Stimulated activated CD4-positive, alpha-beta T cell treated with anti-CD3 and anti-CD28 coated beads, Interleukin-1b, Interleukin-23, amount 100 ng/mL, for 1 hour (primary cell): ENCODE measurements at places on chromosomes 5 and 9.

GRCh38 chr9:83440641-83441040 lies 97.6 kb downstream of the FRMD3 start:
- DNase-seq: no peak

GRCh38 chr5:160347448-160347847 lies 23.0 kb downstream of the C1QTNF2 start:
- DNase-seq: no peak

DNA sequence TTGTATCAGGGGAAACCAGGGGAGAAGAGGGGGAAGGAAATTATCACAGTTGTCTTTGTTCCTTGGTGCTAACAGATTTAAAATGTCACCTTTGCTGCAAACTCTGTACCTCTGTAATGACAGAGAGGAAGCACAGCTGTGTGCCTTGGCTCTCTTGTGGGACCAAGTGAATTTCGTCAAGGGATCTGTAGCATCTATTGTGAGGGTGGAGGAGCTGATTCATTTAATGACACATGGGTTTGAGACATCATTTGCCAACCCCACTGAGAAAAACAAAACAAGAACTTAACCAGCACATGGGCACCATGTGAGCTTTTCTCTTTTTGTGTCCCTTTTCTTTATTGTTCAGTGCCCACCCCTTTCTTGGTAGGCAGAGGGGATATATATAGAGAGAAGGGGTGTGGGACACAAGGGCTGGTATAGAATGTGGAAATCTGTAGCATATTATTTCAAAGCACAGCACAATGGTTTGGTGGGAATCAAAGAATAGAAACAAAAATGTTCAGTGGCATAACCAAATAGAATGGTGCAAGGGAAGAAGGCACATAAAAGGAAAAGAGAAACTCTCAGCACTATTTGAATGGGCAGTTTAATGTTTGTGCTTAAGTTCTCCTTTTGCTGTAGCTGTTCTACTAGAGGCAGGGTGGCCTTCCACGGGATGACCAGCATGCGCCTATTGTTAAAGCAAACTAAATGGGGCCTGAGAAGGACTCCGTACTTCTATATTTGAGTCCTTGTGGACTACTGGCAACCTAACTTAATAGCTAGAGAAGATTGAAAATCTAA lies 63.3 kb downstream of the LIX1 start:
- no peak for DNase-seq

GRCh38 chr5:98535901-98536300 lies 237.6 kb upstream of the RGMB start:
- no peak for DNase-seq

- DNase-seq: no peak
Observed at GRCh38 chr5:43649256-43649655, 46.3 kb downstream of the NNT start.

DNA sequence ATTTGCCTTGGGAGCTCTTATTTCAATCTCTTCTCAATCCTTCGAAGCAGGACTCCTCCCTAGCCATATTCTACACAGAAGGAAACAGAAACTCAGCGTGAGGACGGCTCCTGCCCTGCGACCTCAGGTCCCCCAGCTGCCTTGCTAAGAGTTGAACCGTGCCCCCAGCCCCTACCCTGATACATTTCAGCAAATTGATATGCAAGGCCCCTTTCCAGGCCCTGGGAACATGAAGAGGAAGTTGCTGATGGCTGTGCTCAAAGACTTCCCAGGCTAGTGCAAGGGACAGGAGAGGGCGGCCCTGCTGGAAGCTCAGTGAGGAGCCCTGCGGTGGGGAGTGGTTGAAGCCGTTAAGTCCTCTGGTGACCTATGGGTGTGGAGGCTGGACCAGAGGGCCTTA lies 41.5 kb downstream of the BOD1 start:
- no peak for DNase-seq

- no peak for DNase-seq
Observed at GRCh38 chr5:67647772-67648171, 451.2 kb upstream of the CD180 start.

DNA sequence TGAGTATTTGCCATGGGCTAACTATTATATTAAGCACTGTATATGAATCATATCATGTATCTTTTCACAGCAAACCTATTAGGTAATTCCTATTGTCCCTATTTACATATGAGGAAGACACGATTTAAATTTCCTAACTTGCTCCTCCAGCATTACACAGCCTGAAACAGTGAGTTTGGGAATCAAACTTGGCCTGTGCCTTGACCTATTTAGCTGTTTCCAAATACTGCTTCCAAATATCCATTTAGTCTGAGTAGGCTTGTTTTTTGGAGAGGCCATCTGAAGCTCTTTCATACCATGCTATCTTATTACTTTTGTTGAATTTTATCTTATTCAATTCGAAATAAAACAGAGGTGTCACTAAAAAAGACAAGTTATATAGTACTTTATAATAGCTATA lies 447.3 kb upstream of the MPDZ start:
- no peak for DNase-seq

GRCh38 chr5:52799358-52799982 lies 11.8 kb downstream of the ITGA1 start:
- DNase-seq: no peak

- no peak for DNase-seq
Observed at GRCh38 chr9:123712399-123712798, 217.5 kb downstream of the DENND1A start.

- no peak for DNase-seq
Observed at GRCh38 chr5:75337366-75338021, 474 bp downstream of the HMGCR start.

GRCh38 chr5:9927106-9927505 lies 297.0 kb upstream of the TAS2R1 start:
- DNase-seq: no peak

GRCh38 chr9:86547571-86547970 lies 193.4 kb upstream of the TUT7 start:
- DNase-seq: no peak

GRCh38 chr5:95923918-95924544 lies 37.6 kb downstream of the ELL2 start:
- no peak for DNase-seq

DNA sequence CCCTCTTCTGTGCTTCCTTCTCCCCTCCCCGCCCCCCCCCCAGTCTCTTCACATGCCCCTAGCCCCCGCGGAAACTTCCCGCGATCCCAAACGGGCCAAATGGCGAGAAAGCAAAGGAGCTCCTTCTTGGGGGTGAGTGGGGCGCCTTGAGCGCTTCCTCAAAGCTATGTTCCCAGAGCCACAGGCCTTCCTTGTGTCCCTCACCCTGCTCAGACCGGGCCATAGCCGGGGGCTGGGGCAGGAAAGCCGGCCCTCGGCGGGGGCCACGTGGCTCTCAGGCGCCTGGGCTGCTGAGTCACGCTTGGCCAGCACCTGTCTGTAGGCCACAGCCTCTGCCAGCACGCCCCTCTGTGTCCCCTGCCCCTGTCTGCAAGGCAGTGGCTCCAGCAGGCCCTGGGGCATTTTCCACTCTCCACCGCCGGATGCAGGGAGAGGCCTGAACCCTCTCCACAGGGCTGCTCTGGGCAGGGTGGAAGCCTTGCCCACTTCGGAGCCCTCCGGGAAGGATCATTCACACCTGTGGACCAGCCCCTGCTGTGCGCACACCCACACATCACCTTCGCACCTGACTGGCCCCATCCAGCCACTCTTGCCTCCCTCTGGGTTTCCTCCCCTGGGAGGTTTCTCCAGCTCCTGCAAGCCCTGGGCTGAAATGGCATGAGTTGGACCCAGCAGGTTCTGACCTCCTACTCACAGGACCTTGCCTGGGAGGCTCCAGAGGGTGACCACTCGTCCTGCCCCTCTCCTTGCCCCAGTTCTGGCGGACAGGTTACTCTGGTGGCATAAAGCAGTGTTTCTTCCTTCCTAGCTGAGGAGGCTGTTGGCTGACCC lies 1.2 kb upstream of the SQSTM1 start:
- no peak for DNase-seq

GRCh38 chr9:129714511-129715061 lies 38.3 kb downstream of the PTGES start:
- no peak for DNase-seq

GRCh38 chr5:87243161-87243844 lies 24.4 kb upstream of the RASA1 start:
- DNase-seq: no peak

- no peak for DNase-seq
Observed at GRCh38 chr5:169910393-169910792, 69.9 kb downstream of the INSYN2B start.

GRCh38 chr9:129665389-129665775 lies at the start of gene PRRX2:
TSS of gene PRRX2 (plus strand) at chr9:129665647. CDS start at chr9:129665868, 221 bp downstream.
- no peak for DNase-seq

- DNase-seq: no peak
Observed at GRCh38 chr9:81717747-81718077, 28.4 kb upstream of the TLE1 start.

DNA sequence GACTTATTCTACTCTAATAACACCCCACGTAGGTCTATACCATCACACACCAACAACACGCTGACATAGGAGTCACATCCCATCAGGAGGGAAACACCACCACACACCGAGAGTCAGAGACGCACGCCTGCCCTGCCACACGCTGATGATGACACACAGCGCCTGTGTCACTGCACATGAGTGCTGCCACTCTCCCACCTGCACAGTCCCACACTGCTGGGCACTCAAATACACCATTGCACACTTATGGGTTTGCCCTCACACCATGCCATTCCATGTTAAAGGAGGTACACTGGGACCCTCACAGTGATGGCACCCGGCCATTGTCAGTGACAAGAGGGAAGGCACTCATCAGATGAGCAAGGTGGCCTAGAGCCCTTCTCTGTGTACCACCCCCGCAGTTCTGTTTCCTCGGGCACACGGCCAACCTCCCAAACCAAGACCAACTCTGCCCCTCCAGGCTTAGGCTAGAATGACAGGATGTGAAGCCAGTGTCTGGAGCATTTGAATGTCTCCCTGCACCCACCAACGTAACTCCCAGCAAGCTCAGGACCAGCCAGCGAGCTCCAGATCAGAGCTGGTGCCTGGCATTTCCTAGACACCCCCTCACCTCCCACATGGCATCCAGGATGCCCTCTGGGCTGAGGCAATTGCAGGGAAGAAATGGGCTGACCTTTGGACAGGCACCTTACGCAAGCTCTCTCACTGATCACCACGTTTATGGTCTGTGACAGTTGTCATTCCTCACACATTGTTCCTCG lies 3.6 kb upstream of the CPLX2 start:
- DNase-seq: no peak

DNA sequence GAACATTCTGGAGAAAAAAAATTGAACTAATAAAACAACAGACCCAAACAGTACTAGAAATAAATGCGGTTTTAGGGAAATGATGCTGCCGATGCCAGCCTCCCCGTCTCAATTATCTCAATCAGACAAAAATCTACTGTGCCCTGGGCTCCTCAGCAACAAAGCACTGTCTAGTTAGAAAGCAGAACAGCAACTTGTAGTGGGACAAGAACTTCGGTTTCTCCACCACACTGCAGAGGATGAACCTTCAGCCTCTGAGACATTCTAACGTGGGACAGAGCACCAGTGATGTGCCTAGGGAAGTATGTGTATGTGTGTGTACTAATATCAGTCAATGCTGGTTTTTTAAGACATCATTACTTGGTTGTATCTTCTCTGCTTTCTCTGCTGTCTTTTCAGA lies 11.1 kb upstream of the CAST start:
- DNase-seq: no peak

- DNase-seq: no peak
Observed at GRCh38 chr9:100474082-100474923, 1.4 kb downstream of the TMEFF1 start.

- DNase-seq: no peak
Observed at GRCh38 chr5:144085381-144085780, 85.1 kb downstream of the YIPF5 start.

DNA sequence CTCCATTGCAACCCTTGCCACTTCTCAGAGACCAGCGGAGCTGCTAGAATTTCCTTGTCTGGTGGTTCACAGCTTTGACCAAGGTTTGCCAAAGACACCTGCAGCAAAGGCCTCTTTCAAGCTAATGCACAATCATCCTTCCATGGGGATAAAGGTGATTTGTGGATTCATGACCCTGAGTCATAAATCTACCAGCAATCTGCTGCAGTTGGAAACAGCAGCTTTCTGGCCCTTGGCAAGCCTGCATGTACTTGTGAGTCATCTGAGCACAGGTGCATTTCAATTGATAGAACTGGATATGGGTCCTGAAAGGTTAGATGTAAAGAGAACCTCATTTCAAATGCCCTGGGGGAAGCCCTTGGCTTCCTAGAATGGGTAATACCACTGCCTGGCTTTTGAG lies 21.6 kb upstream of the TCF7 start:
- no peak for DNase-seq

- DNase-seq: no peak
Observed at GRCh38 chr5:37710965-37711364, 128.9 kb downstream of the GDNF start.

DNA sequence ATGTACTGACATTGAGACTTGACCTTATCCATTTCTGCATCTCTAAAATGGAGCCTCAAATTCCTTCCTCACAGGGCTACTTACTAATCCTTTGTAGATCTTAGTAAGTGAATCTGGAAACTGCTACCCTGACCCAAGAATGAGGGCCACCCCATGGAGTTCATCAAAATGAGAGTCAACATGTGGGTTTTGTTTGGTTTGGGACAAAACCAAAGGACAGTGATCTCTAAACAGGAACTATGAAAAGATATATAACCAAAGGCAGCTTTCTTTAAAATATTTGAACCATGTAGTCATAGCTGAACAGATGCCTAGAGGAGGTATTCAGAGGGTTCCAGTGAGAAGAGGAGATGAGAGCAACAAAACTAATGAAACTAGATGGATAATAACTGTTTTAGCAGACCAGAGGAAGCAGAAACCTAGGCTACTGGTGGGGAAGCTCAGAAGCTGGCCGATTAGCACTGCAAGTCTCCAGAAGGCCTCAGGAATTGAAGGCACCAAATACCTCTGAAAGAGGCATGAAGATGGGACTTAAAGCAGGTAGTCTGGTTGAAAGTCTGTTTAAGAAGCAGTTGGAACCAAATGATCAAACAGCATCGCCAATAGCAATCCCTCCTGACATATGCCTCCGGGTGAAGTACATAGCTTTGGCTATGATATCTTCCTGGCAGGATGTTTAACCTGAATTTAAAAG lies 45.8 kb downstream of the THOC3 start:
- DNase-seq: no peak

DNA sequence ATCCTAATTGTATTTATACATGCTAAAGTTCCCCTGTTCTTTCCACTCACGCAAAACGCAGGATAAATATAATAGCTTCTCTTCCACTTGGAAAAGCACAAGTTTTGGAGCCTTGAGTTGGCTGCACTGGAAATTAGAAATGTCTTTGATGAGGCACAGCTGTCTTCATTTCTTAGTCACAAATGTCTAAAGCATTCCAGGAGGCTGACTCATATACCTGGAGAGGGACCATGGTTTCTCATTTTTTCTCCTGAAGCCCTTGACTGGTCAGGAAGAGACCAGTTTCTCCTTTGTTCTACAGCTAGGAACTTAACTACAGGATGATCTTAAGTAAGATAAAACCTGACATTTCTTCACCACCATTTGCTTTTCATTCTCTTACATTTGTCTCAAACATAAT lies 16.2 kb downstream of the MTX3 start:
- DNase-seq: no peak
